ENCODE measurements at places on chromosomes 4 and X.

- DNase-seq, result no peak
- no peak overlapping the region for H3K27ac ChIP-seq
- H3K27me3 ChIP-seq, result peaks cover 5% of the 10 kb centered on the region
- H3K4me3 ChIP-seq, result no peak overlapping the region
- H3K4me1 ChIP-seq, result peaks cover 2% of the 10 kb centered on the region
- no peaks in the 10 kb centered on the region for H3K36me3 ChIP-seq
These were observed 19.3 kb downstream of the WDR13 start for GRCh38 chrX:48616576-48616975.

DNA sequence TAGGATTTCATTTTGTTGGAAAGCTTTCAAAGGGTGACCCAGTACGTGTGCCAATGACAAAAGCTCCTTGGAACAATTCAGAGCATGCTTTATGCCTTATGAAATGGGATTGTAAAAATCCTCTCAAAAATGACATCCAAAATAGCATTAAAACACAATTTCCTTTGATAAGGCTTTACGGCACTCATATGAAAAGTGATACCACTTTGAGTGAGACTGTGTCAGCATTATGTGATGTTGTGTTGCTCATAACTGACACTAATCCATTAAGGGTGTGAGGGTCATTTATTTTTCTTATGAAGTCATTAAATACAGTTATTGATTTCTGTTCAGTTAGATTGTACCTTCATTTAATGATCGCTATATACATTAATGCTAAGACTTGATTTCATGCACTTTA, 250.2 kb downstream of the TENM3 start:
- peaks cover 4% of the 10 kb centered on the region for H3K4me1 ChIP-seq
- peaks cover 9% of the 10 kb centered on the region for H3K27me3 ChIP-seq
- H3K4me3 ChIP-seq, result no peak overlapping the region
- H3K27ac ChIP-seq, result no peak overlapping the region
- no peaks in the 10 kb centered on the region for H3K36me3 ChIP-seq

GRCh38 chrX:23383411-23383810, 48.8 kb downstream of the PTCHD1 start:
- DNase-seq, result no peak
- no peak overlapping the region for H3K4me3 ChIP-seq
- H3K4me1 ChIP-seq, result no peaks in the 10 kb centered on the region
- H3K36me3 ChIP-seq, result no peaks in the 10 kb centered on the region
- no peak overlapping the region for H3K27ac ChIP-seq
- H3K27me3 ChIP-seq, result peaks cover 10% of the 10 kb centered on the region

GRCh38 chr4:1510931-1511330, 104.7 kb upstream of the NKX1-1 start:
- no peak overlapping the region for H3K27ac ChIP-seq
- no peak overlapping the region for H3K4me3 ChIP-seq
- peaks cover 3% of the 10 kb centered on the region for H3K27me3 ChIP-seq
- H3K36me3 ChIP-seq, result no peaks in the 10 kb centered on the region
- no peak for DNase-seq
- H3K4me1 ChIP-seq, result no peaks in the 10 kb centered on the region

GRCh38 chrX:127908384-127908783, 143.8 kb downstream of the ACTRT1 start:
- no peaks in the 10 kb centered on the region for H3K4me1 ChIP-seq
- no peak for DNase-seq
- H3K27me3 ChIP-seq, result no peaks in the 10 kb centered on the region
- no peaks in the 10 kb centered on the region for H3K36me3 ChIP-seq

DNA sequence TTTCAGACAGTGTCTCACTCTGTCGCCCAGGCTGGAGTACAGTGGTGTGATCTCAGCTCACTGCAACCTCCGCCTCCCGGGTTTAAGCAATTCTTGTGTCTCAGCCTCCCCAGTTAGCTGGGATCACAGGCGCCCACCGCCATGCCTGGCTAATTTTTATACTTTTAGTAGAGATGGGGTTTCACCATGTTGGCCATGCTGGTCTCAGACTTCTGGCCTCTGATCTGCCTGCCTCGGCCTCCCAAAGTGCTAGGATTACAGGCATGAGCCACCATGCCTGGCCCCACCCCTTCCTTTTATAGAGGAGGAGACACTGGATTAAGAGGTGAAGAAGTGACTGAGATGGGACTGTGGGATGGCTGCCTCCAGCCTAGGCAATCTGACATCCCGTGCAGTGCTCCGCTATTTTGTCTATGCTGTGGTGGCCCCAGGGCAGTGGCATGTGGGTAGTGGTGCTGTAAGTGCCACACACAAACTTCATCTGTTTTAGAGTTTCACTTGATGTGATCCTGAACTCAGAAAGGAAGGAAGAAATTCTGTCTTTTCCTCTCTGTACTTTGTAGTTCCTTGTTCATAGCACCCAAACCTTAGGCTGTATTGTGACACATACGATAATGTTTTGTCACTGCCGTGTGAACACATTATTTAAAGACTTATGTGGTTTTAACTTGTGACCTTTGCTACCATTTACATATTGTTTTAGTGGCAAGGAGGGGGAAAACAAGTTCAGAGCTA, 48.9 kb downstream of the FNIP2 start:
- no peak overlapping the region for H3K27ac ChIP-seq
- no peak for DNase-seq
- no peaks in the 10 kb centered on the region for H3K36me3 ChIP-seq

Data from activated CD8-positive, alpha-beta T cell treated with anti-CD3 and anti-CD28 coated beads, Interleukin-2, amount 10 ng/mL, durations not matched to agents 7 days and 5 days (primary cell).